ENCODE measurements at places on chromosomes 3 and 15.

DNA sequence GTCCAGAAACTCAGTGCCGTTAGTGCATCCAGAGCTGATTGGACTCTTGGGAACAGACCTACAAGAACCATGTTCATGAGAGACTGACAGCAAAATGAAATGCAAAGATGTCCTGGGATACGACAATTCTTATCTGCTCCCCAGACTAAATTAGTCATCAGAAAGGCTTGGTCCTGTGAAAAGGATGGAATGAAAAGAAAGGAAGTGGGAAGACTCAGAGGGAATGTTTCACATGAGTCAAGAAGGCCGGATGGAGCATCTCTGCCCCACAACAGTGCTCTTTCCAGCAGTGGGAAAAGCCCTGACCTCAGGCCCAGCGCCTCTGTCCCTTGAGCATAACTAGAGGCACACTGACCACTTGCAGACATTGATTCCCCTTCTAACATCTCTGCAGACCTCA is 39.3 kb upstream of the UACA start:
- DNase-seq = no peak

DNA sequence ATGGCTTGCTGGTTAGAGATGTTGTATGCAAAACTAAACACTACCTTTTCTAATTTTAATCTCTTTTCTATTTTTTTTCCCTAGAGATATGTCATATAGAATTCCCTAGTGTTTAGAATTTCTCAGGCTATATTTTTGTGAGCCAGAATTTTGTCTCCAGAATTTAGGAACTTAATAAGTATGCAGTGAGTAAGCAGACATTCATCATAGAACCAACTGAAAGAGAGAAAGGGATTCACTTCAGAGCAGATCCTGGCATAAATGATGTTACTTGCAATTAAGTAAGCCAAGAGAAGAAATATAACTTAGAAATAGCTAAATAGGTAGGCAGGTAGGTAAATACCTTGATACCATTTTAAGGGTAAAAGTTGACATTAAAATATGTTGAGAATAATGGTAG is 288.9 kb downstream of the ZNF385D start:
- no peak for DNase-seq

- DNase-seq = no peak
Observed at GRCh38 chr15:22956978-22957260, 23.2 kb downstream of the CYFIP1 start.

DNA sequence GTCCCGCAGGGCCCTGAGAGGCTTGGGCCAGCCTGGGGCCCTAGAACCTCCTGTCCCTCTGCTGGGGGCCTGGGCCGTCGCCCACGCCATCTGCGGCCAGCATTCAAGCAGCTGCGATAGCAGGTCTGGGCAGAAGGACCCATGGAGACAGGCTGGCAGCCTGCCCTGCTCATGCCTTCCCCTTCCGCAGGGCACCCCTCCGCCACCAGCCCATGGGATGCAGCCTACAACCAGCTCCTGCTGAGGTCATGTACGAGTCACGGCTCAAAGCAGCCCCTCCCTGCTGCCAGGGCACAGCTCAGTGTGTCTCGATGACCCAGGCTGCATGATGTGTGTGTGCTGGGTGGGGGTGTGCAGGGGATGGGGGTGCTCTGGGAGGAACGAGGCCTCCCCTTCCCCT is 27.8 kb downstream of the DUSP7 start:
- no peak for DNase-seq

DNA sequence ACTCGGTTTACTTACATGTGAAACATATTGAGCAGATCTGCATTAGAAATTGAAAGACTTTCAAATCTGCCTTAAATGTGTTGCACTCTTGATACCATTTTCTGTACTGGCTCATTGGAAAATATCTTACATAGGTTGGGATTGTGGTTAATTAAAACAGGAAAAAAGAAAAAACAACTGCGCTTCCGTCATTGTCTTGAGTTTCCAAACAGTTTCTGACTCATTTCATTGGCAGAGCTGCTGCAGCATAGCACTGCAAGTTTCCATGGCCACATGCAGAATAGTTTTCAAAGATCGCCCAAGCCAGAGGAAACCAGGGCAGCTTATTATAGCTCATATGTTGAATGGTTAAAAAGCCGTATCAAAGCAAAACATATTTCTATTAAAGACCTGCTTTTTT is 446.6 kb upstream of the BCHE start:
- no peak for DNase-seq

GRCh38 chr15:68734881-68735280 is 85.8 kb downstream of the ANP32A start:
- DNase-seq = no peak

DNA sequence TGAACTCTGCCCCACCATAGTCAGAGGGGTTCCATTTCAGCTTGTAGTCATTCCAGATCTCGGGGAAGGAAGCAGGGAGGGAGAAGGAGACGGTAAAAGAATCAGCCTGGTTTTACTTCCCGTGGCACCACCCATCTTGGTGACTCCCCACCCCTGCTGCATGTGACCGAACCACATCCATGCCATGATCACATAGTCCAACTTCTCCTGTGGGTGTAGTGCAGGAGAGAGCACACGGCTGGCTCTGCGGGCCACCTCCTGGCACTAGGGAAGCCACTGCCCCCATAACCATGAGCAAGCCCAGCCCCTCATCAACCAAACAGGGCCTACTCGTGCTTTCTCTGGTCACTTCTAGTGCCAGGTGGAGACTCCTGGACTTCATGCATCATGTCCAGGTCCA is 3.7 kb downstream of the CHRNA3 start:
- no peak for DNase-seq

Measured in GM13976 (cell line).